Ascending aorta (tissue), 2 donors: ENCODE measurements at places on chromosomes 2 and 18.

DNA sequence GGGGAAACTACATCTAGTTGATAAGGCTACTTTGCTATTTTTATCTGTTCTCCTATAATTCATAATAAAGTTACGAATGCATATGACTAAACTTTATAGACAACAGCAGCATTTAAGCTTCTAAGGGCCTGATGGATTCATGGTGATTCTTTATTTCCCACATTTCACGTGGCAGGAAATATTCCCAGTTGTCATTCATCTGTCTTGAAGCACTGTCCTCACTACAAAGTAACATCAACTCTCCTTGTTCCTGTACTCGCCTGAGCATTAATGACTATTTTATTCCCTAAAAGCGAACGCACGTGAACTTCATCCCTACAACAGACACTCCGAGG lies 2.6 kb downstream of the SATB2 start:
- DNase-seq = no peak

GRCh38 chr2:234535464-234535863 lies 38.6 kb upstream of the ARL4C start:
- DNase-seq = no peak

DNA sequence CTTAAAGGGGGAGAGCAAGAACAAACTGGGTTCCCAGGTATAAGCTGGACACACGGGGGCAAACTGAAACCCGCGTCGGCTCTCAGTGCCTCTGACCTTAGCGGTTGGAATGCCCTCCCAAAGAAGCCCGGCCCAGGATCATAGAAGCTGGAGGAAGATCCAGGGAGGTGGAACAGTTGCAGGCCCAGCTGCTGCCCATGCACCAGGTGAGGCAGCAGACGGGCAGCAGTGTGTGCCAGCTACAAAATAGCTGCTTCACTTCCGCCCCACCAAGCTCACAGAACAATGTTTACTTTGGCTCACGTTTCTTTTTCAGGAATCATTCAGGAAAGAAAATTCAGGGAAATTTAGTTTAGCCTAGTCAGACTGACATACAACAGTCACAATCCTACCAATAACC lies 3.9 kb upstream of the ERMN start:
- no peak for DNase-seq

DNA sequence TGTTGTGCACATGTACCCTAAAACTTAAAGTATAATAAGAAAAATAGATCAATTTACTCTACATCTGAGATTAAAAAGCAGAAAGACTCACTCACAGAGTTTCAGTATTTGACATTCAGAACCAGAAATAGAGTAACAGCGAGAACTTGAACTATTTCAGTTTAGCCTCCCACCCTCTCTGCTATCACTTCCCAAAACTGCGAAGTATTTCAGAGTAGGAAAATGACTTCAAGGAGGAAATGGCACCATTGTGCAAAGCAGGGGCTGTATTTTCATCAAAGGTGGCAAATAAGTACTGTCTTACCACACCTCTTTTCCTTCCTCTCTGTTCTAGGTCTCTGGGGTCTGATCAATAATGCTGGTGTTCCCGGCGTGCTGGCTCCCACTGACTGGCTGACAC lies 13.6 kb downstream of the DHRS9 start:
- DNase-seq = no peak
